ENCODE measurements at places on chromosomes 12 and 14. TPM values are rescaled to one million over a fixed set of nuclear protein-coding genes. Genes with fewer than 3 reads are reported as not detected.
A peak's percentile ranks its signal among the peaks of the same experiment; 100 is the strongest.

The HOXC13 gene
- not detected for total RNA-seq

DNA sequence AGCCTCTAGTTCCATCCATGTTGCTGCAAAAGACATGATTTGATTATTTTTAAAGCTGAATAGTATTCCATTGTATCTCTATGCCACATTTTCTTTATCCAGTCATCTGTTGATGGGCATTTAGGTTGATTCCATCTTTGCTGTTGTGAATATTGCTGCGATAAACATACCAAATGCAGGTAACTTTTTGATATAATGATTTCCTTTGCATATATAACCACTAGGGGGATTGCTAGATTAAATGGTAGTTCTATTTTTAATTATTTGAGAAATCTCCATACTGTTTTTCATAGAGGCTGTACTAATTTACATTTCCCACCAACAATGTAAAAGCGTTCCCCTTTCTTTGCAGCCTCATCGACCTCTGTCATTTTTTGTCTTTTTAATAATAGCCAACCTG lies 342.5 kb downstream of the MDGA2 start:
- H3K4me3 ChIP-seq, result no peak overlapping the region
- no peak overlapping the region for H3K27ac ChIP-seq
- H3K27me3 ChIP-seq, result no peaks in the 10 kb centered on the region
- no peaks in the 10 kb centered on the region for H3K4me1 ChIP-seq
- DNase-seq, result no peak
- no peaks in the 10 kb centered on the region for H3K36me3 ChIP-seq

GRCh38 chr12:73221836-73222235 lies 949.7 kb downstream of the TRHDE start:
- H3K27ac ChIP-seq, result no peak overlapping the region
- DNase-seq, result no peak
- H3K27me3 ChIP-seq, result no peaks in the 10 kb centered on the region

The KIF5A gene
- 0.51 TPM for total RNA-seq

The CMA1 gene
- not detected for total RNA-seq

DNA sequence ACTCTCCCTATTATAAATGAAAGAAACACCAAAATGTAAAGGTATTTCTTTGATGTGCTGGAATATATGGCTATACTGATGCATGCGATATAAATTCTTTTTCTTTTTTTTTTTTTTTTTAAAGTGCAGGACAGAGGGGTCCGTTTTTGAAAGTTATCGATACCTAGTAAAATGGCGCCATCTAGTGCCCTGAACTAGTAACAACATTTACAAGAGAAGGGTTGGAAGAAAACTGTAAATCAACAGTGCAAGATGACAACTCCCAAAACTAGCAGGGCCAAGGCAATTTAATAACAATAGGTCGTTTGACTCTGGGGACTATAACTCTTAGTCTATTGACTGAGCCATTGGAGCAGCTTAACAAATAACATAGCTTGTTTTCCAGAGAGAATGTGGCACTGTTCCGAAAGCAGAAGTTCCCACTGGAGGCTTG lies 137.7 kb downstream of the SPTSSA start:
- no peak overlapping the region for H3K27ac ChIP-seq
- no peaks in the 10 kb centered on the region for H3K36me3 ChIP-seq
- no peaks in the 10 kb centered on the region for H3K27me3 ChIP-seq
- DNase-seq, result peak; percentile 23
- H3K4me3 ChIP-seq, result no peak overlapping the region

The PRH1 gene
- 19.2 TPM for total RNA-seq

- peaks cover 5% of the 10 kb centered on the region for H3K36me3 ChIP-seq
- peaks cover 5% of the 10 kb centered on the region for H3K4me1 ChIP-seq
- peak overlapping the region; percentile 99 for H3K27ac ChIP-seq
- peak overlapping the region; percentile 99 for H3K4me3 ChIP-seq
- peak; percentile 41 for DNase-seq
Measured at GRCh38 chr14:92794547-92794941, 439 bp downstream of the GOLGA5 start.

GRCh38 chr12:93047118-93047517 lies 118.0 kb upstream of the EEA1 start:
- no peaks in the 10 kb centered on the region for H3K27me3 ChIP-seq
- DNase-seq, result no peak
- H3K36me3 ChIP-seq, result no peaks in the 10 kb centered on the region
- no peaks in the 10 kb centered on the region for H3K4me1 ChIP-seq

- no peaks in the 10 kb centered on the region for H3K36me3 ChIP-seq
- no peaks in the 10 kb centered on the region for H3K27me3 ChIP-seq
- no peak overlapping the region for H3K27ac ChIP-seq
- DNase-seq, result peak; percentile 90
- peaks cover 8% of the 10 kb centered on the region for H3K4me1 ChIP-seq
- no peak overlapping the region for H3K4me3 ChIP-seq
Measured at GRCh38 chr12:67456431-67456901, 187.3 kb downstream of the CAND1 start.

DNA sequence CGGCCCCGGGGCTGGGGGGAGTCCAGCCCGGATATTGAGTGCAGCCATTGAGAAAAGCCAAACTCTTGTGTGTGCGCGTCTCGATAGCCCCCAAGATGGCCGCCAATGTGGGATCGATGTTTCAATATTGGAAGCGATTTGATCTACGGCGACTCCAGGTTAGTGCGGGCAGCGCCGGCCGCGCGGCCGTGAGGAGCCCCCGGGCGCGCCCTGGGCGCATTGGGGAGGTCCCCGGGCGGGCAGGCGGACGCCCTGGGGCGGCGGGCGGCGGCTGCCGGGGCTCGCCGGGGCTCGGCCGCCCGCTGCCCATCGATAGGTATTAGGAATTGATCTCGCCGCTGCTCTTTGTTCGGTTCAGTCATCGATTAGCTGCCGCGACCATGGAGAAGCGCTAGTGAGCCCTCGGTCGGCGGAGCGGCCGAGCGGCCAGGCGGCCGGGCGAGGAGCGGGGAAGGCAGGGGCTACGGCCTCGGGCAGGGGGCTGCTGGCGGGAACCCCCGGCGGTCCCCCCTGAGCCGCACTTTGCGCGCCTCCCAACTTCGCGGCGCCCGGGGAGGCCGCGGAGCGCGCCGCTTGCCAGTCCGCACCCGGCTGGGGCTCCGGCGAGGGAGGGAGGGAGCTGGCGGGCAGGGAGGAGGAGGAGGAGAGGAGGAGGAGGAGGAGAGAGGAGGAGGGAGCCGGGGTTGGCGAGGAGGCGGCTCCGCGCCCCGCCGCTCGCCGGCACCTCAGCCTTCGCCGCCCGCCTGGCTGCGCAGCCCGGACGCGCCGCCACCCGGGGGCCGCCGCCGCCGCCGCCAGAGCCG lies 113.9 kb upstream of the MYL2 start:
- H3K27me3 ChIP-seq, result peaks cover 23% of the 10 kb centered on the region
- no peak within 1 kb of the TSS for H3K27ac ChIP-seq
- DNase-seq, result no peak
- no peaks in the 10 kb centered on the region for H3K36me3 ChIP-seq

The LPAR5 gene
- not detected for total RNA-seq

The LRP1-AS gene
- total RNA-seq, result not detected

- DNase-seq, result no peak
- no peak overlapping the region for H3K27ac ChIP-seq
- H3K4me3 ChIP-seq, result no peak overlapping the region
- no peaks in the 10 kb centered on the region for H3K4me1 ChIP-seq
- H3K36me3 ChIP-seq, result no peaks in the 10 kb centered on the region
- H3K27me3 ChIP-seq, result peaks cover 2% of the 10 kb centered on the region
Measured at GRCh38 chr14:36021591-36022320, 154.8 kb downstream of the PTCSC3 start.

GRCh38 chr12:27620121-27620520 lies 76.1 kb upstream of the REP15 start:
- H3K4me3 ChIP-seq, result no peak overlapping the region
- peaks cover 23% of the 10 kb centered on the region for H3K4me1 ChIP-seq
- no peak for DNase-seq
- H3K27ac ChIP-seq, result no peak overlapping the region
- H3K27me3 ChIP-seq, result no peaks in the 10 kb centered on the region

- DNase-seq, result no peak
- no peak overlapping the region for H3K27ac ChIP-seq
- H3K4me1 ChIP-seq, result no peaks in the 10 kb centered on the region
- peaks cover 3% of the 10 kb centered on the region for H3K36me3 ChIP-seq
- no peak overlapping the region for H3K4me3 ChIP-seq
Measured at GRCh38 chr12:69608114-69608513, 2.6 kb downstream of the LRRC10 start.

- H3K27me3 ChIP-seq, result no peaks in the 10 kb centered on the region
- H3K4me1 ChIP-seq, result peaks cover 2% of the 10 kb centered on the region
- no peak for DNase-seq
- H3K27ac ChIP-seq, result no peak overlapping the region
- no peak overlapping the region for H3K4me3 ChIP-seq
Measured at GRCh38 chr14:105204931-105205672, 24.0 kb upstream of the NUDT14 start.

DNA sequence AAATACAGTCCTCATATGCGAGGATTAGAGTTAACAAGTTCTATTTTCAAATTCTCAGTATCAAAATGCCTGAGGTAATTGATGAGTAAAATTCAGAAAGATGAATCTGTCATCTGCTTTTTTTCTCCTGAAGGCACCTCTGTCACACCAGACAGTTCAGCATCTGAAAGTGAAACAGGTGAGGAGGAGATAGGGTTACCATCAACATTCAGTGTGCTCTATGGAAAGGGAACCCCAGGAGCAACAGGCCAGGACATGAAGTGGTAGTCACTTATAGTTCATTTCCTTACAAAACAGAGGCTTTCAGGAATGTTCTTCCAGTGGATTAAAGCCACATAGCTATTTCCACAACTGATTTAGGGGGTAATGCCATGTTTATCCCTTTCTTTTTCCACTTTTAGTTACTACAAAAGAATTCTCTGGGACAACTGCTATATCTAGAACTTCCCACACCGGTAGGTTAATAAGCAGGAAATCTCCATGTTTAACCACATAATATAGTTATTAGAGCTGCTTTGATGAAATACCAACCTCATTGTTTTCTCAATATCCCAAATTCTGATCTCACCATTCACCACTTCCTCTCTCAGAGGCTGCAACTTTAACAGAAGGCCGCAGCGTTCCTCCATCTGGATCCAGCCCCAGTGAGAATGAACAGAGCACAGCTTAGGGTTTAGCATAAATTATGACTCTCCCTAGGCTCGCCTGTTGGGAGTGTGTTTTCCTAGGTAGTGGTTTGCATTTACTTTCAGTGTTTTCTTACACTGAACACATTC lies 177.0 kb upstream of the CNTN1 start:
- DNase-seq, result no peak
- no peaks in the 10 kb centered on the region for H3K36me3 ChIP-seq
- H3K27me3 ChIP-seq, result no peaks in the 10 kb centered on the region
- no peak overlapping the region for H3K4me3 ChIP-seq
- no peaks in the 10 kb centered on the region for H3K4me1 ChIP-seq

GRCh38 chr14:96911499-96912149 lies 114.4 kb downstream of the VRK1 start:
- no peaks in the 10 kb centered on the region for H3K27me3 ChIP-seq
- H3K36me3 ChIP-seq, result no peaks in the 10 kb centered on the region
- H3K4me3 ChIP-seq, result no peak overlapping the region
- H3K4me1 ChIP-seq, result no peaks in the 10 kb centered on the region

The KERA gene
- not detected for total RNA-seq

The PLEKHG7 gene
- not detected for total RNA-seq

The RILPL2 gene
- 3.1 TPM for total RNA-seq

GRCh38 chr14:100873096-100873482 lies 30.4 kb downstream of the RTL1 start:
- H3K4me3 ChIP-seq, result no peak overlapping the region
- no peaks in the 10 kb centered on the region for H3K27me3 ChIP-seq
- no peak overlapping the region for H3K27ac ChIP-seq
- no peaks in the 10 kb centered on the region for H3K4me1 ChIP-seq
- H3K36me3 ChIP-seq, result no peaks in the 10 kb centered on the region

GRCh38 chr12:67772267-67773169 lies 124.0 kb downstream of the DYRK2 start:
- DNase-seq, result peak; percentile 60
- H3K4me3 ChIP-seq, result no peak overlapping the region
- H3K4me1 ChIP-seq, result peaks cover 5% of the 10 kb centered on the region
- H3K27ac ChIP-seq, result no peak overlapping the region
- no peaks in the 10 kb centered on the region for H3K27me3 ChIP-seq

GRCh38 chr14:65961004-65961403 lies 525.2 kb upstream of the CCDC196 start:
- H3K4me3 ChIP-seq, result no peak overlapping the region
- no peak overlapping the region for H3K27ac ChIP-seq

DNA sequence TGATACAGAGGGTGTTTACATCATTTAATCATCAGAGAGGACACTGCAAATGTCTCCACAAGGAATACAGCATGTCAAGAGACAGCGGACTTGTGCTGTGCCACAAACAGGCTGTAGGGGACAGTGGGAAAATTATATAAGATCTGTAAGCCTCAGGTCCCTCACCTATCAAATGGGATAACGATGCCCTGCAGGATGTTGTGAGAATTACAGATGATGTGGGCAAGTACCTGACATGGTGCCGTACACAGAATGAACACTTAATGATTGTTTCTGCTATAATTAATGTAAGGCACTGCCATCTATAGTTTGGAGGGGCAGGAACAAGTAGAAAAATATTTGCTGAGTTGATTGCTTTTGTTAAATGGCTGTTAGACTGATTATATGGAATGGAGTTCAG lies 81.9 kb upstream of the GTF2A1 start:
- no peak overlapping the region for H3K27ac ChIP-seq
- no peak for DNase-seq
- no peaks in the 10 kb centered on the region for H3K27me3 ChIP-seq
- H3K4me1 ChIP-seq, result no peaks in the 10 kb centered on the region

- H3K27me3 ChIP-seq, result no peaks in the 10 kb centered on the region
- no peaks in the 10 kb centered on the region for H3K36me3 ChIP-seq
- DNase-seq, result peak; percentile 33
- H3K4me3 ChIP-seq, result no peak overlapping the region
- no peak overlapping the region for H3K27ac ChIP-seq
Measured at GRCh38 chr12:113424915-113425823, 3.0 kb downstream of the SDSL start.

- H3K27me3 ChIP-seq, result peaks cover 51% of the 10 kb centered on the region
- no peak overlapping the region for H3K4me3 ChIP-seq
- DNase-seq, result peak; percentile 28
- H3K4me1 ChIP-seq, result no peaks in the 10 kb centered on the region
- no peaks in the 10 kb centered on the region for H3K36me3 ChIP-seq
Measured at GRCh38 chr12:94875525-94875924, 128.0 kb downstream of the NDUFA12 start.
